T-helper 9 cell (primary cell): ENCODE measurements at places on chromosomes 12 and 14.

DNA sequence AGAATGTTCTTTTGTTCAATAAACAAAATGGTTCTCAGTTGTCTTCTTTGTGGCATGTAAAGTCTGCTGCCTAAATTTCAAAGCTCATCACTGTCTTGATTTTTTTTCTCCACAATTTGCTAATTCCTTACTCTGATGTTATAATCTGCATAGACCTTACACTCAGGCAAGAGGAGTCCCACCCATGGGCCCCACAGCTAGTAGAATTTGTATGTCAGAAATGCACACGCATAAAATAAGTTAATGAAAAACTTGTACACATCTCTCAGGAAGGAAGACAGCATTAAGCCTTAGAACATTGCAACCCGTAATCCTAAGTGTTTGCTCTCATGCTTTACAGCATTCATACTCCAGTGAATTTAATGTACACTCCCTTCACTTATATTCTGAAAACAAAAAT lies 280.8 kb downstream of the ATXN7L3B start:
- no peak for DNase-seq

DNA sequence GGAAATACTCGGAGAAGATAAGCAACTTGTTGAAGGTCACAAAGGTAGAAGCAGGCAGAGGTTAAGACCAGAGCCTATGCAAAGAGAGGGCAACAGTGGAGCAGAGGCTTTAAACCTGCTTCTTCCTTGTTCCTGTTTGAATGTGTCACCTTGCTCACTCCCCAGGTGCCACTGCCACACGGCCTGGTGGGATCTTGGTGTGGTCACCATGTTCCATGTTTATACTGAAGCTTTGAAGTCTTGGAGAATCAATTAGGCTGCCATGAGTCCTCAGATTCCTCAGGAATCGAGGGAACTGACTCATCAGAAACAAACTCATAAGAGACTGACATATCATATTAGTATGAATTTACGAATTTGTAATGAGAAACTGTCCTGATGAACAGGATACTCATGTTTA lies 46.8 kb downstream of the IQSEC3 start:
- DNase-seq = no peak

DNA sequence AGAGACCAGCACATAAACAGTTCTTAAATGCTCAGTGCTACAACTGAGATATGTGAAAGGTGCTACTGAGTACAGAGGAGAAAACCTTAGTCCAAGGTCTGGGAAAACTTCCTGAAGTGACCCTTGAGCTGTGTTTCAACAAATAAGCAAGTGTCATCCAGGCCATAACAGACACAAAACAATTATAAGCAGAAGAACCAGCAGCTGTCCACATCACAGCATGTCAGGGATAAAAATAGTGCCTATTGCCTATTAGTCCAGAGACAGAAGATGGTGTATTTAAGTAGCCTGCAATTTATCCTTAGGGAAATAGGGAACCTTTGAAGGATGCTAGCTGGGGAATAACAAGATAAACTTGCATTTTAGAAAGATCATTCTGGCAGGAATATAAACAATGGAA lies 237.8 kb downstream of the SPTSSA start:
- no peak for DNase-seq

DNA sequence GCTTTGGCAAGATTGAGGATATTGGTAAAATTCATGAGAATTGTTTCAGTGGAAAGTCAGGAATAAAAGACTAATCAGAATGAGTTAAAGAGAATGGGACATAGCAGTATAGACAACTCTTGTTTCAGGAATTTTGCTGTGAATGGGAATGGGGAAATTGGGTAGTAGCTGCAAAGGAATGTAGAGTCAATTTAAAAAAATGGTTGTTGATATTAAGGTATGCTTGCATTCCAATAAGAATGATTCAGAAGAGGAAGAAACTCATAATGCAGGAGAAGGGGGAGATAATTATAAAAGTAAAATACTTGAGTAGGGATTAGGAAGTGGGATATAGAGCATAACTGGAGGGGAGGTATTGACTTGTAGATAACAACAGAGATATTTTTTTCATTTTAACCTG lies 40.7 kb downstream of the MNAT1 start:
- no peak for DNase-seq

DNA sequence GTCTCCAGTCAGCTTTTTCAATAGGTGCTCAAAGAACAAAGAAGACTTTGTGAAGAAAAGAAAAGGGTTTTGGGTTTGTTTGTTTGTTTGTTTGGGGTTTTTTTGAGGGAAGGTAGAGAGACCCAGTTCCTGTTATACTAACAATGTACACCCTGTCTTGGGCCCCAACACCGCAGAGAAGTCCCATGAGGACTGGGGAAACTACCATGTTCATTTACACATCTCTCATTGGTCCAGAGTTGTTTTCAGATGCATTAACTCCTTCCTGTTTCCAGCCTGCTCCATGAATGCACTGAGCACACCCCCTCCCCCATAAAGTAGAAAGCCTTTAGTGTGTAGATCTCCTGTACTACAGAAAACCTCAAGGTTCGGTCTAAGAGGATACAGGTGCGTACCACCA lies 51.1 kb upstream of the SLC8A3 start:
- DNase-seq = no peak

DNA sequence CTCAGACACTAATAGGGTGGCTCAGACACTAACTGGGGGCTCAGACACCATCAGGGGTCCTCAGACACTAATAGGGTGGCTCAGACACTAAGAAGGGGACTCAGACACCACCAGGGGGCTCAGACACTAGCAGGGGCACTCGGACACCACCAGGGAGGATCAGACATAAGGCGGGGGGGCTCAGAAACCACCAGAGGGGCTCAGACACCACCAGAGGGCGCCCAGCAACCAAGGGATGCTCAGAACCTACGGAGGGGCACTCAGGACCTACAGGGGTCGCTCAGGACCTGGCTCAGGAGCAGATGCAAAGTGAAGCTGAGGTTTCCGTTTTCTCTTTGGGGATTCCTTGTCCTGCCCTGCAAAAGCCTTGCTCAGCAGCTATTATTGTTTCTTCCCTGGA lies 448.5 kb downstream of the TMEM121 start:
- DNase-seq = peak; percentile 59

DNA sequence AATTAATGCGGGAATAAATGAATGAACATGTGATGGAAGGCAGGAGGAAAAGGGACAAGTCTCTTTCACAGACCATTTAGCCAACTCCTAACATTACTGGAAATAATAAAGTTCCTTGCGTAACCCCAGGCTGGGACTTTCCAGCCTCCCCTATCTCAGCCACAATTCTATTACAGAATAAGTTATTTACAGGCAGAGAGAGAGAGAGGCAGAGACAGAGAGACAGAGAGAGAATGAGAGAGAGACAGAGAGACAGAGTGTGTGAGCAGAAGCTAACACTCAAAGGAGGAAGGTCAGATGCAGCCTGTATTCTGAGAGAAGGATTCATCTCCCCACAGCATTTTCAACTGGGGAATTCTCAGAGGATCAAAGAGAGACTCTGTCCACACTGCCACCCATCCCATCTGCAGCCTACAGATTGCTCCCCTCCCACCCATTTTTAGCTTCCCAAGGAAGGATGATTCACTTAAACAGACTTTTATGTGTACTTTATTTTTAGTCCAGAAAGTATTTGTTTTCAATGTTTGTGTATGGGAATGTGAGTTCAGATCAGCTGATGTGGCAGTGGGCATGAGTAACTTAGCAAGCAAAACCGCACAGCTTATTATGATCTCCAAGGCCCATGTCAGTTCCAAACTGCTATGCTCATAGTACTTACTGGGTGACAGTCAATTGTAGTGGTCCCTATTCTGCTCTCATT lies 165.7 kb downstream of the CAND1 start:
- DNase-seq = no peak

DNA sequence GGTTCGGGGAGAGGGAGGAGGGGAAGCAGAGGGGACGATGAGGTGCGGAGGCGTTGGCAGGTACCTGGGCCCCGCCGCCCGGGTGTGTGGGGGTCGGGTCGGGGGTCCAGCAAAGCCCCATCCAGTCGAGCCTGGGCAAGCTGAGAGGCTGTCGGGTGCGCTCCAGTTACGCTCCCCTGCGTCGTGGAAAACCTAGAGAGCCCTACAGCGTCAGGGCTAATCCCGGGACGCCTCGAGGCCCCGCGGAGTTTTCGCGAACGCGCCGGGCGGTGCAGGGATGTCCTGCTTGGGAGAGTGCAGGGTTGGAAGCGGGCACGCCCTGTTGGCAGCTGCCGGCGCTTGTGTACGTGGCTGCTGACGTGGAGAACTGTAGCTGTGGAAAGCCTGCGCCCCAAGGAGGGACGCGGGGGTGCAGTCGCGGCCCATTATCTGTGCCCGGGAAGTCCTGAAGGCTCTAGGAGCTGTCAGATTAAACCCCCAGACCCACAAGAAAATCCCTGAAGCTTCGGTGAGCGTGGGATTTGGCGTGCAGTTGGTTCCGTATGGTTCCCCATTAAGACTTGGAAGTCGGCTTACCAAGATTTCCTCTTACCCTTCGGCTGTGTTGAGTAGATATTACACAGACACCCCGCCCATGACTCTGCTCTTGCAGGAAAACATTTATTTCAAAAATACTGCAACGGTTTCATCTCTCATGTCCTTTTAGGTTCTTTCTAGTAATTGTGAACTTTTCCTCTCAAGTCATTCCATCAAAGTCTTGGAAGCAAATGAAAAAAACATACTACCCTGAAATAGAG lies 11.3 kb upstream of the SLC38A2 start:
- peak; percentile 68 for DNase-seq

DNA sequence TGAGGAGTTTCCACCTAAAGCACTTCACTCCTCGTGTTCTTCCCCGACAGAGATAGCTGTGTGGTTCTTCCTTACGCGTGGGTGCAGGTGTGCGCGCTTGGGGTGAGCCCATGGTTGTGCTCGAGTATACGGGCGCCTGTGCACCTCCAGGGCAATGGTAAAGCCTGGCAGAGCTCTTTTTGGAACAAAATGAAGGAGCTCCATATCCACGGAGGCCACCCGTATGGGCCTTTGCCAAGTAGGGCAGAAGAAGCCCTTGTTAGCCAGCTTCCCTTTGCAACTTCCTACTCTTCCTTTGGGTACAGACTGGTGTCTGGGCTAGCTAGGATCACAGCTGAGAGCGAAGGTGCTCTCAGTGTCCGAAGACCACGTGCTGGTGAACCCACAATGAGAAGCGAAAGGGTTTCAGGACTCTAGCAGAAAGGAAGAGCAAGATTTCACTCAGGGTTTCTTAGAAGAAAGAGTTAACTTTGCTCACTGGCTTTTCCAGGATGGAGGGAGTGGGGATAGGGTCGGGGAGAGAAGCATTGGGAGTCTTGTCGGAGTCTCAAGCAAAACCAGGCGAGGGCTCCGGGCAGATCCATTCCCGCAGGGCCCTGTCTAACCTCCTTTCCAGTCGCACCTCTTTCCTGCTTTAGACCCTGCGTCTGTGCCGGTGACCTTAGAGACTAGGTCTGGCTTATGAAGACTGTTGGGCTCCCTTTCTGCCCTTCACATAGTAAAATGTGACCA lies 960 bp upstream of the LRFN5 start:
- DNase-seq = no peak

DNA sequence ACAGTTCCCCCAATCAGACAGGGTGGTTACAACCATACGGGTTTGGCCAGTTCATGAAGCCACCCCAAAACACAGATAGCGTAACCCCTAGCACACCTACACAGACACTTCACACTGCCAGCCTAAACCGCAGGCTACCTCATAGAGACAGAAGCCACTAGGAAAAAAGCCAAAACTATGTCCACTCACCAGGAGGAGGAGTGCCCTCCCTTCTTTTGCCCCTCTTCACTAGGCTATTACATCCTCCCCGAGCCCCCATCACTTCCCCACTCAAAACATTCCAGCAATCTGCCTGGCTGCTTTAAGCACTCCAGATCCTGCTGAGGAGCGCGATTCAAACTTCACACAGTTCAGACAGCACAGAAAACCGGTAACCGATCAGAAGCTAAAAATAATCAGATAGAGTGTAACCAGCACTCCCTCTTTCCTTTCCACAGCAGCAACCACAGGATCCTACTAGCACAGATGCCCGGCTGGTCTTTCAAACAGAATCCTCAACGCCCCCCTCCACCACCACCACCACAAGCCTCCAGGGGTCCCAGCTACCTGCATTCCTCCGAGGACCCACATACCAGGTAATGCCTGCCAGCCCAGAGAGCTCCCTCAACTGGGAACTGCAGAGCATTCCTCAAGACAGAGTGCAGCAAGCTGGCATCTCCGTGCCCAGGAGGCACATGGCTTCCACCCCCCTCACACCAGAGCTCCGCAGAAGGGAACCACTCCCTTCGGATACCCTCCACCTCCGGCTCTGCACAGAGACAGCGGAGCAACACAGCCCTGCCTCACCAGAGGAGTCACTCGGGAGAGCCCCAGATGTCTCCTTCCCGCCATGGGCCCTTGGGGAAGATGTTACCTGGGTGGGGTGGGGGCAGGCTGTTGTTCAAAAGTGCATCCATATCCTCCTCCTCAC lies 1.5 kb downstream of the CHD4 start:
- DNase-seq = peak; percentile 29

DNA sequence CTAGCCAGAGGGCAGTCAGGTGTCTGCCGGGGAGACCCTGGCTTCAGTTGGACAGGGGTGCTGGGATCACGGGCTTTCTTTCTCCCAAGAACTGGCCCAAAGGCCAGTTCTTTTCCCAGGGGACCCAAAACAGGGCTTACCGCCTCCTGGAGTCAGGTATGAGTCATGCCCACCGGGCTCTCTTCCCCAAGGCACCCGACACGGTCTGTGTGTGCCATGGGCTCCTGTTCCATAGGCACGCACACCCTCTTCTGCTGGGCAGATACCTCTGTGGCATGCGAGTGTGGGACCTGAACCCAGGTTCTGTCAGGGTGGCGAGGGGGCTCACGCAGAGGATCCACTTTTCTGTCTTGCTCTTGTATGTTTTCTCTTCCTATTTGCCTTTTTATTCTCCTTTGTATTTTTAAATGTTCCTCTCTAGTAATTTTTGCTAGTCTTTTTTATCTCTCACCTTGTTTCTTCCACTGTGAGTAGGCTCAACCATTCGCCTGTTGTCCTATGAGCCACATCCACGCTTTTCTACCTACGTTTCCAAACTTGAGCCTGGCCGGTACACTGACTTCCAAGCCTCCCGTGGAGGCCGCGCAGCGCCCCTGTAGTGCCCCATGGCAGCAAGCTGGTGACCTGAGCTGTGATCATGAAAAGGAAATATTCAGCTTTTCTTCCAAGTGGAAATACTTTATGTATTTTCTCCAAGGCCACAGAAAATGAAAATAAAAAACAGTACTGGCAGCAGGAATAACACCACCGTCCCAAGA lies 362.2 kb downstream of the CACNA1C start:
- no peak for DNase-seq

GRCh38 chr12:17976202-17976601 lies 113.8 kb downstream of the RERGL start:
- DNase-seq = no peak

- peak; percentile 74 for DNase-seq
Measured at GRCh38 chr12:8032242-8033152, at the start of gene FOXJ2. TSS of gene FOXJ2 (plus strand) at chr12:8032716. CDS start at chr12:8039833, 7,117 bp downstream.
